NCI-H2107 (cell line): ENCODE measurements at places on chromosomes 1 and 21.

GRCh38 chr21:27206368-27206982 lies 239.6 kb upstream of the ADAMTS5 start:
- DNase-seq: no peak

- DNase-seq: no peak
Observed at GRCh38 chr1:181326348-181326747, 157.0 kb upstream of the CACNA1E start.

- no peak for DNase-seq
Observed at GRCh38 chr1:118788463-118788862, 199.7 kb downstream of the TBX15 start.

- DNase-seq: no peak
Observed at GRCh38 chr1:229027622-229028182, 243.2 kb upstream of the RAB4A start.

DNA sequence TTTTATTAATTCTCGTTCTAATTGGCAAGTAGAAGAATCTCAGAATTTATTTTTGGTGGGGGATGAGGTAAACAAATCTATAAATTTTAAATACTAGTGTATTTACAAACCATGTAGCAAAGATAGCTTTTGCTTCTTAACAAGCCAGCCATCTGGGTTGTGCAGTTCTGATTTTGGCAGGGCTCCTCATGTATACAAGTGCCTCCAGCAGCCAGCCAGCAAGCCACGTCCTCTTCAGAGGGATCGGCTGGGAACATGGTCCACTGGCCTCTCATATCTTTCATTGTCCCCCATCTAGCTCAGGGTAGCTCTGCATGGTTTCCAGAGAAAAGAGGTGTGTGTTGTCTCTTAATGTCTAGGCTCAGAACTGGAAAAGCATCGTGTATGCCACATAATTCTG lies 659.1 kb downstream of the MRPL39 start:
- DNase-seq: no peak

GRCh38 chr1:2538376-2538775 lies 8.3 kb upstream of the HES5 start:
- DNase-seq: no peak

DNA sequence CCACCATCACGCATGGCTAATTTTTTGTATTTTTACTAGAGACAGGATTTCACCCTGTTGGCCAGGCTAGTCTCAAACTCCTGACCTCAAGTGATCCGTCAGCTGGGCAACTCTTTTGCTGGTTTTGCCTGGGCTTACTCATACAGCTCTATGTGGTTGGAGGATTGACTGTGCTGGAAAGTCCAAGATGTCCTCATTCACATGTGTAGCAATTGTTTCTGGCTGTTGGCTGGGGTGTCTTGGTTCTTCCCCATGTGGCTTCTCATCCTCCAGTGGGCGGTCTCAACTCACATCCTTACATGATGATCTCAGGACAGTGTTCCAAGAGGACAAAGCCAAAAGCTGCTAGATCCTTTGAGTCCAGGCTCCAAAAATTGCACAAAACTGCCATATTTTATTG lies 53.3 kb downstream of the TEX35 start:
- DNase-seq: no peak

DNA sequence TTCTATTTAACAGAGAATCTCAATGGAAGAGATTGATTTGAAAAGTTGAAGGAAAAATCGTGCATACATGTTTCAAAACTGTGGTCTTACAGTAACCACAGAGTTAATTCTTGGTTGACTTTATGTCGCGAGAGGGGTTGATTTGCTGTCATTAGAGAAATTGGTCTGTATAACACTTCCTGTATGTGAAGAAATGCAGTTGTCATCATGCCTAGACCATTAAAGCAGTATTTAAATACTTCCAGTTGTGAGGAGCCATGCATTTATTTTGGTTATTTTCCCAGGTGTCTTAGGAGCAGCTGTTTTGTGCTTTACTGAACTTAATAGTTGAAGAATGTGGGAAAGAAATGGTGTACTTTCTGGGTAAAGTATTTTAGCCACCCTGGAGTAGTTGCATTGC lies 76.2 kb downstream of the NFIA start:
- no peak for DNase-seq

- DNase-seq: no peak
Observed at GRCh38 chr1:188719735-188720134, 1757.9 kb downstream of the BRINP3 start.

DNA sequence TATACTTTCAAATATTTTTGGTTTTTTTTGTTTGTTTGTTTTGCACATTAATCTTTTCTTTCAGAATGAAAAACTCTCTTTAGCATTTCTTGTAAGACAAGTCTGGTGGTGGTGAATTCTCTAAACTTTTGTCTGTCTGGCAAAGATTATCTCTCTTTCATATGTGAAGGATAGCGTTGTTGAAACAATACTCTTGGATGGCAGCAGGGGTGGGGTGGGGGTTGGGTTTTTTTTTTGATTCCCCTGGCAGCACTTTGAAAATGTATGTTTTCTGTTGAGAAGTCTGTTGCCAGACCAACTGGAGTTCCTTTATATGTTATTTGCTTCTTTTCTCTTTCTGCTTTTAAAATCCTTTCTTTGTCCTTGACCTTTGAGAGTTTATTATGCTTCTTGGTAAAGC lies 160.2 kb downstream of the VAV3 start:
- DNase-seq: no peak

GRCh38 chr1:159895286-159895685 lies 4.7 kb downstream of the CFAP45 start:
- no peak for DNase-seq
